ENCODE measurements at places on chromosomes 12 and 14.

- DNase-seq = no peak
These were observed 9.4 kb downstream of the COX16 start for GRCh38 chr14:70350078-70350477.

DNA sequence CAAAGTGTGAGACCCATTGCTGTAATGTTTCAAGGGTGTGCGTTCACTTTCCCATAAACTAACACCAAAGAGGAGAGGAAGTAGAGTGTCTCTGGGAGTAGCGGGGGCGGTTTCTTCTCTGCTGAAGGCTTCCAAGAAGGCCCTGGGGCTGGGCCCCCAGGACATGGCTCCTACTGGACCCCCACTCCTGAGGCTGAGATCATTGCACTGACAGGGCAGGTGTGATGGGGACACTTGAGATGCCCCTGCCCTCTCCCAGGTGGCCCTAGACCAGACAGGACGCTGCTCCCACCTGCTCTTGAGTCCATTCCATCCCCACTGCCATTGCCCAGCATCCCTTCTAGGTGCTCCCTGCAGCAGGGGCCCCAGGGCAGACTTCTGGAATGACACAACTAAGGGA lies 20.1 kb downstream of the TMEM63C start:
- no peak for DNase-seq

DNA sequence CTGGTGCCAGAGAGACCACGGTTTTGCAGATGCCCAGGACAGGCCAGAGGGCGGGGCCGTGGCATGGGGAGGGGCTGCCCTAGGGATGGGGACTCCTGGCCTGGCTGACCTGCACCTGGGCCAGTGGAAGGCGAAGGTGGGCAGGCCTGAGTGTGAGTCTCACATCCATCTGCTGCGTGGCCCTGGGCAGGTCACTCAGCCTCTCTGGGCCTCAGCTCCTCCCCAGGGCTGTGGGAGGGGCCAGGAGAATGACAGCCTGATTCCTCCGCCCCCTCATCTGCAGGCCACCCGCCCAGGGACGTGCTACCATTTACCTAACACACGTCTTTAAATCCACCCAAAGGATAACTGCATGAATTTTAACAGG lies 90.9 kb downstream of the GALNT9 start:
- no peak for DNase-seq

DNA sequence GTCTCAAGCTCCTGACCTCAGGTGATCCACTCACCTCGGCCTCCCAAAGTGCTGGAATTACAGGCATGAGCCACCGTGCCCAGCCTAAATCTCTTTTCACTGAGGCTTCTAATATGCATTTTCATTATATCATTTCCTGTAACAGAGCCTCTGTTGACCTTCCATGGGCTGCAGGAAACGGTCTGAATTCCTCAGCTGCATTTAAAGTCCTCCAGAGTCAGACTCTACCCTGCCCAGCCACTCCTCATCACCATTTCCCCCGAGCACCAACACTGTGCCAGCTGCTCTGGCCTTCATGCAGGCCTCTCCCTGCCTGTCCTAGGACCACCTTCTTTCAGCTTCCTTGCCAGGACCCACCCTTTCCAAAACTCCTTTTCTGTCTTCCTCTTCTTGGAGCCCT lies 9.8 kb upstream of the NFKBIA start:
- peak; percentile 79 for DNase-seq

DNA sequence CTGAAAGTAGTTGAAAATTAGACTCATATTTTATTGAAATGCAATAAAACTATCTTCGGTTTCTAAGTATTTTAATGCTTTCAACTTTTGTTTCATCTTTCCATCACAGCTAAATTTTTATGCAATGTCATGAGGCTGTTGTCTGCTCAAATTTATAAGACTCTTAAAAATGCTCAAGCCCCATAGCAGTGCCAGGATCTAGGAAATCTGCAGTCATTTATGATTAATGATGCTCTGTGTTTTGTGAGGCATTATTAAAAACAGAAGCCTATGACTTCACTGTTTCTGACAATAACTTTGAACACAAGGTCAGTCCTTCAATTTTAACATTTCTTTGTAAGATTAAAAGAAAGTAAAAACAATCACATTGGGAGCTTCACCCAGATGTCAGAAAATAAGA lies 112.5 kb downstream of the ALX1 start:
- no peak for DNase-seq

DNA sequence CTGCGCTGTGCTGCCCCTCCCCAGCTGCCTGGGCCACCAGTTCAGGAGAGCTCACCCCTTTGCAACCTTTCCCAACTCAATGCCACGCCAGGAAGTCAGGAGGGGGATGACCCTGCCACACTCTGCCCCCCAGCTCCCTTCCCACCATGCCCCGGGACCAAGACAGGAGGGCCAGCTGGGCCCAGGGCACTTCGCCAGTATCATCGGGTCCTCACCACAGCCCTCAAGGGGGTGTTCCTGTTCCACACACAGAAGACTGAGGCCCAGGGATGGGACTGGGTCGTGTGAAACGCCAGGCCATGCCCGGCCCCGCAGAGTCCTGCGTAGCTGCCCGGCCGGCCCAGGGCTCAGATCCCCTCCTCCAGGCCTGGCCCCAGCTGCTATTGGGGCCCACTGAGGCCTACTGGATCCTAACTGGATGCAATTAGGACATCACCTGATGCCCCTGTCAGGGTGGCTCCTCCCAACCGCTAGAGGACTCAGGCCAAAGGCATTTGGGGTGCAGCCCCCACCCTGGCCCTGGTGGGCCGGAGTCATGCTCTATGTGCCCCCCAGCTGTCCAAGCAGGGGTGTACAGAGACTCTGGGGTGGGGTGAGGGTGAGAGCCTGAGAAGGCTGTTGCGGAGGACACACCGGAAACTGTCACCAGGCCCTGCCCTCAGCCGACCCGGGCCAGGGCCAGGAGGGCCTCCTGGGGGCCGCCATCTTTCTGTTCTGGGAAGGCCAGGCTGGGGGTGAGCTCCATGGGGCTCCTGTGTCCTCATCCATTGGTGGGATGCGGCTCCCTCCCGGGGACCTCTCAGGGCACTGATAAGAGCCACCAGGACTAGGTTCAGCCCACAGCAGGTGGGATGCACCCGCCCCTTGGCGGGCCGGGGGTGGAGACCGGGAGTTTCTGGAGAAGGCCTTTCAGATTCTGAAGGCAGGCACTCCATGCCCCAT lies 29.3 kb upstream of the ANKRD9 start:
- no peak for DNase-seq

- DNase-seq = peak; percentile 44
These were observed 12.2 kb downstream of the CAPZA3 start for GRCh38 chr12:18750085-18750484.

- no peak for DNase-seq
These were observed 365 bp downstream of the ING4 start for GRCh38 chr12:6662602-6662905.

- DNase-seq = no peak
These were observed 4.2 kb upstream of the ASPG start for GRCh38 chr14:104081261-104081835.

DNA sequence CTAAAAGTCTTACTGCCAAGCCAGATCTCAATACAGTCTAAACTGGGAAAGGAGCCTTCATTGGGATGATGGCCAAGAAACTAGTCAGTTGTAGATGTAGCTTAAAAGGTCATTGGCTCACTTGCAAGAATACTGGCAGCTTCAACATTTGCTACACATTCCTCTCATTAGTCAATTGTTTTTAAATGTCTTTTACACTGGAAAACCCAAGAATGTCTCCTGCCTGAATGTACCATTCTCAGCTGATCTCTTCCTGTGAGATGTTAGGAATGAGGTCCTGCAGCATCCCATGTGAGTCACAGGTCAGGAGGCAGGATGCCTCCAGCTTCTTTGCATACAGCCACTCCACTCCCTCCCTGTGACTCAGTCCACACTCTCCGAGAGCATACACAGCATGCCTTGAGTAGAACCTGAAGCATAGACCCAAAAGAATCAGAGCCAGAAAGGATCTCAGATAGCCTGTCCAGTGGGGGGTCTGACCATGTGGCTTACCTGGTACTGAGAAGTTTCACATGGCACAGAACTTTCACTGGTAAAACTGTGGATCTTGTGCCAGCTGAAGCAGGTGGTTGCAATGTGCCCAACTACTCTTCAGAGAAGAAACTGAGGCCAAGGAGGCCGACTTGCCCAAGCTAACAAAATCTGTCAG lies 56.0 kb upstream of the HECTD1 start:
- DNase-seq = peak; percentile 100

GRCh38 chr14:71579331-71579730 lies 352.9 kb upstream of the RGS6 start:
- DNase-seq = no peak

DNA sequence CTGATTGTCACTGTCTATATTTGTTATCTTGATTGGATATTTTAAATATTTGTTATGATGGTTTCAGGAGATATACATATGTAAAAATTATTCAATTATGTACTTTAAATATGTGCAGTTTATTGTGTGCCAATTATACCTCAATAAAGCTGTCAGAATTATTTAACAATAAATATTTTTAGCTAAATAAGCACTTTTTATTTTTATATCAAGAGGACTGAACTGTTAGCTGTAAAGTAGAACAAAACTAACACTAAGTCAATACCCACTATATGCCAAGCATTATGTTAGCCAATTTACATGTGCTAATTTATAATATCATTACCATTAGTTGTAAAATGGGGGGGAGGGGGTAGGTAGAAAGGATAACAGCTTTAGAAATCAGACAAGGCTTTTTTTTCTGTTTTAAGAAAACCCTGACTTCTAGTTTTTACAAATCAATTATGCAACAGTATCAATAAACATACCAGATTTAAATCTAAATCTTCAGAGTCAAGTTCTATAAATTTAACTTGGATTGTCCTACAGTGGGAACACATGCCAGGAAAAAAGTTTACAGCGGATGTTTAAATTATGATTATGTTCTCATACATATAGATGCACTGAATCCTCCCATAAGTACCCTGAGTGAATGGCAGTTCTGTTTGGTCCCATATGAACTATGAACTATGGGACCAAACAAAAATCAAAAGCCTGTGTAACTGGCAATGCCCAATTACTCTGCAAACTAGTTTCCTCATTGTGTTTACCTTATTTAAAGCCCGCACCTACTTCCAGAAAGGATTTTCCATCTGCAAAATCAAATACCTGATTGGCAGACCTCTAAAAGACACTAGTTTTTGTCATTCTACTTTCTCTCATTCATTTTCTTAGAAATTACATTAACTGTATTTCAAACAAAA lies 2.8 kb downstream of the RALGAPA1 start:
- DNase-seq = no peak

DNA sequence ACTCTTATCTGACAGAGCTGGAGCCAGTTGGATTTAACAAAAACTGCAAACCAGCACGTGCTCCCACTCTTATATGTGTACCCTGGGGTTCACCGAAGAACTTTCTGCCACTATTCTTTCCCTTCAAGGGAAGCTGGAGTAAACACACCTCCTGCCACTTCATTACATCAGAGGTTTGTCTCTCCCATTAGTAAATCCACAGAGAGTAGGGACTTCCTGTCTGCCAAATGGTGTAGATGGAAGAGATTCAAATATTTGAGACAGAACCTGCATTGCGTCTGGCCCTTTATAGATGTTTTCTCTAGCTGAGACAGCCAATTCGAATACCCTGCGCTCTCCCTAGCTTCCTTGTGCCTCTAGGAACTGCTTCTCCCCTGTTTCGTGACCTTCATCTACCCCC lies 29.1 kb upstream of the AEBP2 start:
- DNase-seq = peak; percentile 31

DNA sequence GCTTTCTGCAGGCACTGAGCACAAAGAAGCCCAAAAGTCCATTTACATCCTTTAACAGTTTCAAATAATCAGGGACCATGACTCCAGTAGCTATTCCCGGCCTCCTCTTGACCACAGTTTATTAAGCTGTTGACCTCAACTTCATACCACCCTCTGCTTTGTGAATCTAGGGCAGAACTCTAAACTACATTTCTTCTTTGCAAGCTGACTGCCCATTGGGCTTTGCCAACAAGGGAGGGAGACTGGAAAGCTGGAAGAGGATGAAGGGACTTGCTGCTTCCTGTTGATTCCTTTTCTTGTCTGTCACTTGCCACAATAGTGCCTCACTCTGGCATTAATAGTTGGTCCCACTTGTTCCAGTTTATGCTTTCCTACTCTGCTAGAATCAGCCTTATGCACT lies 2.7 kb downstream of the CGRRF1 start:
- no peak for DNase-seq

DNA sequence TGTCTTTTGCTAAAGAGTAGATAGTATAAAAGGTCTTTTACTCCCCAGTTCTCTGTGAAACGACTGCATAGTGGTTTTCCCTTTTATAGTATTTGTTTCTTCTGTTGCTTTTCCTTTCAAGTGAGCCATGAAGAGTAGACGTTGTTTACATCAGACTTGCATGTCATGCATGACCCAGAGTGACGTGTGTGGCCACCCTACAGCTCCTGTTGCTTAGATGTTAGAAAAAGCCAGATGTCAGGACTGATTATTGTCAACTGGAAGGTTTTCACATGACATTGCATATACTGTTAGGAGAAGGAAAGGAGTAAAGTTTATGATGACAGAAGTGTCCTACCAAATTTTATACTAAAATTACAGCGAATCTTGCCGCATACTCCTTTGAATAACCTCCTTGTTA lies 1.3 kb upstream of the RD3L start:
- no peak for DNase-seq

DNA sequence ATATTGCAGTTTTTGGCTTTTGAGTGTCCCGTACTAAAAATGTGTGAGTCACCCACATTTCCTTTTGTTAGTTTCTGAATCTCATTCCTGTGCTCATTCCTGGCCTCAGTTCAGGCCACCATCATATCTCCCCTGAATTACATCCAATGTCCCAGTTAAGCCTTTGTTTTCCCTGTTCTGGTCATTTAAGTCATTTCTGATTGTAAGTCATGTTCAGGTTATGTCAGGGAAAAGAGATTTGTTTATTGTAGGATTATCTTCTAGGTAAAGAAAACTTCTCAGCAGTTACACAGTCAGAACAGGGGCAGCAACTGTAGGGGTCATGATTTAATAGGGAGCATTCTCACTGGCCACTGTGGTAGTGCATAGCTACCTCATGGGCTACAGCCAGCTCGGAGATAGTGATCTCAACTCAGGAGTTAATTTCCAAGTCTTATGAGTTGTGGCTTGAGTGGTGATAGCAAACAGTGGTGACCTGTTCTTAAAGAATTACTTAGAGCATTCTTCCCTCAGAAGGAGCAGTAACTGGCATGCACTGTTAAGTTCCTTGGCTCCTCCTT lies 6.7 kb downstream of the DDX47 start:
- DNase-seq = peak; percentile 99

DNA sequence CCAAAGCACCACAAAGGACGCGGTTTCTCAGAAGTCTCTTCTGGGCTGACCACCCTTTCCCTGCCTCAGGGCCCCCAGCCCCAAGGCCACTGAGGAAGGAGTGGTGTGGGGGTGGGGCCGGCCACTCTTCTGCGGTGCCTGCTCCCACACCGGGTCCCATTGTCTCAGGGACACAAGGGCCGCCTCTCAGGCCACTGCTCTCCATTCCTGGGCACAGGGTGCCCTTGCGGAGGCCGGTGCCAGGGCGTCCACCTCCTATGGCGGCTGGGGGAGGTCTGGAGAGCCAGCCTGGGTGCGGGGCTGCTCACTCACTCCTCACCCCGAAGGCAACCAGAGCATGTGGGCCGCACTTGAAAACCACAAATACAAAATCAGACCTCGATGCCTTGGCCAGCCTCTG lies 44.1 kb downstream of the PRIMA1 start:
- DNase-seq = no peak

- DNase-seq = no peak
These were observed 44.8 kb downstream of the LTBP2 start for GRCh38 chr14:74567219-74567618.
